A549 treated with DMSO at 1 μM for 4 hours (cell line): ENCODE measurements at places on chromosomes 16 and 17. TPM values are rescaled to one million over a fixed set of nuclear protein-coding genes. Genes with fewer than 3 reads are reported as not detected.

Gene SLC13A2
- 0.06 to 0.12 TPM (median 0.09 TPM) in 5 replicates for total RNA-seq

Gene NPB
- total RNA-seq = 0.34 to 0.62 TPM (median 0.56 TPM) in 5 replicates

Gene SEPTIN12
- total RNA-seq = not detected in 5 replicates

Gene HSPB9
- total RNA-seq = not detected in 5 replicates

Gene MLYCD
- 1.1 to 2.3 TPM (median 2.1 TPM) in 5 replicates for total RNA-seq

Gene GRB7
- 4.2 to 7.1 TPM (median 6.5 TPM) in 5 replicates for total RNA-seq

Gene C1QL1
- total RNA-seq = 17.6 to 30.5 TPM (median 24.6 TPM) in 5 replicates

Gene COX10
- total RNA-seq = 19.3 to 22.6 TPM (median 21.1 TPM) in 5 replicates

Gene CX3CL1
- total RNA-seq = 0.04 to 0.32 TPM (median 0.10 TPM) in 4 of 5 replicates, not detected in the other

Gene NPIPB4
- 23.4 to 39.4 TPM (median 26.2 TPM) in 5 replicates for total RNA-seq

Gene SPATA22
- not detected in 5 replicates for total RNA-seq

Gene KCTD19
- total RNA-seq = 0.20 to 0.37 TPM (median 0.28 TPM) in 4 of 5 replicates, not detected in the other

Gene NUFIP2
- total RNA-seq = 41.7 to 68.3 TPM (median 60.9 TPM) in 5 replicates

Gene CES1
- 30.3 to 43.9 TPM (median 32.7 TPM) in 5 replicates for total RNA-seq

Gene ATP1B2
- total RNA-seq = 0.13 to 0.27 TPM (median 0.24 TPM) in 5 replicates

Gene DPEP2
- total RNA-seq = not detected in 5 replicates

Gene NACA2
- not detected in 5 replicates for total RNA-seq

Gene CTRB2
- total RNA-seq = not detected in 5 replicates

Gene EEF2K
- total RNA-seq = 12.1 to 16.8 TPM (median 13.9 TPM) in 5 replicates

Gene ITGA3
- 429 to 478 TPM (median 448 TPM) in 5 replicates for total RNA-seq

Gene KRTAP3-1
- not detected in 5 replicates for total RNA-seq

Gene MPV17L
- 4.1 to 5.7 TPM (median 4.5 TPM) in 5 replicates for total RNA-seq

Gene MYH4
- total RNA-seq = not detected in 5 replicates

Gene ABCA8
- 0.18 to 0.42 TPM (median 0.21 TPM) in 5 replicates for total RNA-seq

Gene CACNA1G
- 3.9 to 5.1 TPM (median 4.4 TPM) in 5 replicates for total RNA-seq

Gene ARL17B
- 4.7 to 7.9 TPM (median 6.6 TPM) in 5 replicates for total RNA-seq

Gene CALB2
- 5.8 to 10.9 TPM (median 7.4 TPM) in 5 replicates for total RNA-seq

Gene CACNB1
- total RNA-seq = 4.2 to 6.1 TPM (median 5.6 TPM) in 5 replicates

Gene GNG13
- total RNA-seq = not detected in 5 replicates

Gene PIMREG
- total RNA-seq = 44.2 to 51.9 TPM (median 45.7 TPM) in 5 replicates

Gene SMARCE1
- 98.5 to 122 TPM (median 119 TPM) in 5 replicates for total RNA-seq

Gene TRIM72
- total RNA-seq = 0.02 TPM in 5 replicates

Gene STH
- total RNA-seq = not detected in 5 replicates

Gene CLEC3A
- not detected in 5 replicates for total RNA-seq
